AG04449 (cell line): ENCODE measurements at places on chromosomes 4 and X.

DNA sequence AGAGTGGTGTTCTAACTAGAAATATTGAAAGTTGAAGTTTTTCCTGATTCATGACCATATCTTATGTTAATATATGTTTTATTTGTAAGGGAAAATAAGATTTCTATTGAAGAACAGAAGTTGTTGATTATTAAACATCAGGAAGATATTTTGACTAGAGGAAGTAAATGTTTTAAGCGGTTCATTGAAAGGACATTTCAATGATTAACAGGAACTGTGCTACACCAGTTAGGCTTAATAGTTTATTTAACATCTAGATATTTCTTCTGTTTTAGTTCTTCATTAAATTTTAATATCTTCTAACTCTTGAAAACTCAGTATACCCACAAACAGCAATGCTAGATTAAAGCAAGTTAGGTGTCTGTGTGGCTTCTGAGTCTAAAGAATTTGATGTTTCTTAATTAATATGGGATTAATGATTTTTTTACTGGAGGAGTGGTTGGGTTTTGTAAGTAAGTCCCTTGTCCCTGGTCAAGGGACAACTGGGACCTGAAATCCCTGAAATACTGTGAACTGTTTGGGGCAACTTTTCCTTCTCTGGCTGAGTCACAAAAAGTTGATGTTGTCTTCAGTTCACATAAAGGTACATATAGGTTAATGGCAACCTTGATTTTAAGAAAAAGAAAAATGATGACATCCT, 42.9 kb upstream of the CYP4V2 start:
- DNase-seq: no peak

DNA sequence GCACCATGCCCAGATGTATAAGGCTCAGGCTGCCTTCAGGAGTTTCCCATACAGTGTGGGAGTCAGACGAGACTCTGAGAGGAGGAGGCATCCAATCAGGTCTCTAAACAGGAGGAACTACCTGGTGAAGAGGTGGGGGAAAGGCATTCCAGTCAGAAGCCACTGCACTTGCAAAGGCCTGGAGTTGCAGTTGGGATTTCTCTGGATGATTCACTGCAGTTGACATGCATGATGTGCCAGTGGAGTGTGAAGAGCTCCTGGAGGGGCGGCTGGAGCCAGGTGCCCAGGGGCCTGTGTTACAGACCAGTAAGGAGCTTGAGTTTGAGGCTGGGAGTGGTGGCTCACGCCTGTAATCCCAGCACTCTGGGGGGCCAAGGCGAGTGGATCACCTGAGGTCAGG, 339.1 kb downstream of the ARHGAP10 start:
- no peak for DNase-seq

DNA sequence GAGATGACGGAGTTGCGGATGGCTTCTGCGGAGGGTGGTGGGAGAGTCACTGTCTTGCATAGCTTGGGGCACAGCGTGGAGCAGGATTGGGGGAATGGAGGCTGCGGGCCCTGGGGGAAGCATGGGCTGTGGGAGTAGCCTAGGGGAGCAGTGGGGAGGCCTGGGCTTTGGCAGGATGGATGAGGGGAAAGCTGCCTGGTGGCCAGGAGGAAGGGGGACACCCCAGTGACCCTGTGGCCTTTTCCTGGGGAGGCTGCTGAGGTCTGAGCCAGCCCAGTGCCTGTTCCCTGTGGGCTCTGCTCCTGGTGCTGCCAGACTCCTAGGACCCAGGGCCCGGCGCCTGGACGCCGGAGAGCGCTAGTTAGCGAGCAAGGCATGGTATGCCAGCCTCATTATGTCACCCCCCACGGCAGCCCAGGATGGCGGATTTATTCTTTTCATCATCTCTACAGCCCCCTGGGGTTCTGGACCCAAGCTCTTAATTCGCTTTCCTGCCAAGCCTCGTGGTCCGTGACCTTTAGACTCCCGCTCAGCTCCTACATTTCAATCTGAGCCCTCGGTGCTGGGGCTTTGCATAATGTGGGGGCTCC, 39.8 kb downstream of the SORCS2 start:
- DNase-seq: no peak

DNA sequence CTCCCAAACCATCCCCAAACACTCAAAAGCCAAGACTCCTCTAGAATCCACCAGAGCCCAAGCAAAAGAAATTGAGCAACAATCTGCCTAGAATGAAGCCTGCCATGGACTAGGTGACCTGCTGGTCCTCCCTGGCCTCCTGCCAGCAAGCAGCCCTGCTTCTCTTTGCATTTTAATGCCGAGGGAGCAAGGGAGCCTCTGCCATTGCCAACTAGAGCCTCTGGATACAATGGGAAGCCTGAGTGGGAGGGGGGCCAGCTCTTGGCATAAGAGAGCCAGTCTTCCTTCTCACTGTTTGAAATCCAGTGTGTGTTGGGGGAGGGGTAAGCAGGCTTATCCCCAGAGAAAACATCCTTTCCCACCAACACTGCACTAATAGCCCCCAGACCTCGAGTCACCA, 1.5 kb upstream of the GDPD2 start:
- no peak for DNase-seq

- DNase-seq: no peak
These were observed 487 bp downstream of the HMGB2 start for GRCh38 chr4:173333658-173334084.

- DNase-seq: no peak
These were observed 636.5 kb upstream of the FRG1 start for GRCh38 chr4:189304167-189304566.

DNA sequence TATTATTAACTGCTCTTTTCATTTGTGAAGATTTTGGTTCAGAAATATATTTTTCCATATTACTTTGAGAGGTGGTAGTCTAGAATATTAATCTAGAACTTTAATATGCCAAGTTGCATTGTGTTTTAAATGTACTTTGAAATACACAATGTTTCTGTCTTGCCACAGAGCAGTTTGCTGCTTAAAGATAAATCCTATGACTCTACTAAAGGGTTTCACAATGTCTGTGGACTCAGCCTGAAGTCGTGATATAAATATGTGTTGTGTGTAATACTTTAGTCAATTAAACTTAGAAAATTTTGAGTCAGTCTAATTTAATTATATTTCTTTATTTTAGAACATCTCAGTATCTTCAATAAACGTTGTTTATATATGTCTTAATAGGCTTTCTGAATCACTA, 1771.7 kb upstream of the PCDH7 start:
- DNase-seq: no peak

DNA sequence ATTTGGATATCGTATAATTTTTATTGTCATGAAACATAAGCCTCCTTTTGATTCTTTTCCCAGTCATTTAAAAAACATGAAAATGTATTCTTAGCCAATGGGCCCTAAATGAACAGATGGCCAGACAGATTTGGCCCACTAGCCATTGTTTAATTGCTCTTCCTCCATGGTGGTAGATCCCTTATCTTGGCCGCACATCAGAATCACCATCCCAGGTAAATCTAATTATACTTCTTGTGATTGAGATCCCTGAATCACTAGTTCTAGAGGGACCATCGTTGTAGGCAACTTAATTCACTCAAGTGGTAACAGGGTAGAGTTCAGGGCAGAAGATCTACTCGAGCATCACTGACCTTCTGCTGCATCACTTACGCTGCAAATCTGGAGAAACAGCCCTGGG, 24.1 kb upstream of the VCX3A start:
- DNase-seq: no peak

DNA sequence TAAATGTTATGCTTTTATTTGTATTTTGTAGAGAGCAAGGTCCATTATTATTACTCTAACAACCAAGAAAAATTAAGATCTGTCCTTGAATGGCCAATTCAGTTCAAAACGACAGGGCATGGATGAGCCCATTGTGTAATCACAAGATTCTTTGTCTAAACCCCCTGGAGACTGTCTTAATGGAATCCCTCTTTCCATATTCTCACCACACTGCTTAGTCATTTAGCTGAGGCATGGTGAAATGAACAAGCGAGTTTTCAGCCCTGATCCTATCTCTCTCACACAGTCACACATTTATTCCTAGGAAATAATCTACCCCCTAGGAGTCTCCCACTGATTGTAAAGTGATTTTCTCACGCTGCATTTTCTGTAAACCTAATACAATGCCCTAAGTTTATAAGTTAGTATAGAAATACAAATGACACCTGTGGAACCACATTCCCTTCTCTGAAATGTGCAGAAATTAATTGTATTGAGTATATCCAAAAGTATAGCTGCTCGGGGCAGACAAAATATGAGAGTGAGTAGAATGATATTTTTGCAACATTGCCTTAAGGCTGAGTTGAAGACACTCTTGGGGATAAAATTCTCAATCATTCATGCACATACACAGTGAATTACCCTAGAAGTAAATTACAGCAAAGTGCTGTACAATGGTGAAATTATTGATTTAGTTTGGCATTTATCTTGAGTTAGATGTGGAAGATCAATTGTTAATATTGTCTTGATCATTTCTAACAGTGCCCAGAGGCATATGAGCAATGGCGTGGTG, 119.7 kb upstream of the PCDH7 start:
- DNase-seq: no peak

DNA sequence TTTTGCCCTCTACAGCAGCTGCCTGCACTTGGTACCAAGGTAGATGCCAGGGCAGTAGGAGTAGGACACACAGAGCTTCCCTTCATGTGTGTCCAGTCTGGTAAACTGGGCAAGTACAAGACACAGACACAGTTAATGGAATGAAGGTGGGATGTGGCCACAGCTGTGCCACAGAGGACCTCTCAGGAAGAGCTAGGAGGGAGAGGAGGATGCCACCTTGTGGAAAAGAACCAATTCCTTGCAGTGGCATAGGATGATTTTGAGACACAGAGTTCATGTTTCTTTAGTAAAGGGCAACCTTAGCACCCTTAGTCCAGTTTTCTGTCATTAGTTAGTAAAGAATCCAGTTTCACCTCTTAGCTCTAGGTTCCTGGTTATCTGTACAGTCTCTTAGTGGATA, 36.3 kb upstream of the TBC1D14 start:
- DNase-seq: no peak

- no peak for DNase-seq
These were observed 39.4 kb upstream of the EFHC2 start for GRCh38 chrX:44382871-44383270.

DNA sequence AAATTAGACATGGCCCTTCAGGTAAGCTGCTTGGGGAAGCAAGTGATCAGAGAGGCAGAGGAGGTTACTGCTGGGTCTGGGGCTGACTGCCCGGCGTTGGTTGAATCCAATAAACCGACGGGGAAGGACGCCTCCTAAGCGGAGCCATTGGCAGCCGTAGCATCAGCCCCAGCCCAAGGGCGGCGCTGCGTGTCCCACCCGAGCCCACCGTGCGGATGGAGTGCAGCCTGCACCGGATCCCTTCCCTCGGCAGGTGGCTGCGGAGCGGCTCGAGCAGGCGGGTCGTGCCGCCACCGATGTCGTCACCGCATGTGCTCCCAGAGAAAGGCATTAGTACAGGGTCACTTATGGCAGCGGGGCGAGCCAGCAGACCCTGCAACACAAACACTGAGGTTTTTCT, 82.1 kb downstream of the ALPK1 start:
- no peak for DNase-seq

DNA sequence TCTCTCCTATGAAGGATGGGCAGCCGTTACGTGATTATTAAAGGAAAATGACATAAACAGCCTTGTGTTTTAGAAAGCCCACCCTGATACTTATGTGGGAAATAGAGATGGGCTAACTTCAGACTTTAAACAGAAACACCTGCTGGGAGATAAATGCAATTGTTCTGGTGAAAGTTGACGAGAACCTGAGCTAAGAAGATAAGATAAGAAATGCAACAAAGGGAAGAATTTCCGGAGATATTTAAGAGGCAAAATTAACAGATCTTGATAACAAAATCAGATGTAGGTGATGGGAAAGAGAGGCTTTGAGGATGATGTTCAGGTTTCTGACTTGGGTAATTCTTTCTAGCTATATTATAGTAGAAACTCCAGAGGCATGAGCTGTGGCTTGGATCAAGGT, 102.7 kb upstream of the SLC7A11 start:
- DNase-seq: no peak

GRCh38 chrX:12843668-12844279, 23.1 kb upstream of the TLR7 start:
- no peak for DNase-seq

GRCh38 chr4:148443512-148444295, 1.5 kb upstream of the NR3C2 start:
- no peak for DNase-seq

- DNase-seq: no peak
These were observed 25.9 kb downstream of the MGAT4D start for GRCh38 chr4:140472156-140472555.

DNA sequence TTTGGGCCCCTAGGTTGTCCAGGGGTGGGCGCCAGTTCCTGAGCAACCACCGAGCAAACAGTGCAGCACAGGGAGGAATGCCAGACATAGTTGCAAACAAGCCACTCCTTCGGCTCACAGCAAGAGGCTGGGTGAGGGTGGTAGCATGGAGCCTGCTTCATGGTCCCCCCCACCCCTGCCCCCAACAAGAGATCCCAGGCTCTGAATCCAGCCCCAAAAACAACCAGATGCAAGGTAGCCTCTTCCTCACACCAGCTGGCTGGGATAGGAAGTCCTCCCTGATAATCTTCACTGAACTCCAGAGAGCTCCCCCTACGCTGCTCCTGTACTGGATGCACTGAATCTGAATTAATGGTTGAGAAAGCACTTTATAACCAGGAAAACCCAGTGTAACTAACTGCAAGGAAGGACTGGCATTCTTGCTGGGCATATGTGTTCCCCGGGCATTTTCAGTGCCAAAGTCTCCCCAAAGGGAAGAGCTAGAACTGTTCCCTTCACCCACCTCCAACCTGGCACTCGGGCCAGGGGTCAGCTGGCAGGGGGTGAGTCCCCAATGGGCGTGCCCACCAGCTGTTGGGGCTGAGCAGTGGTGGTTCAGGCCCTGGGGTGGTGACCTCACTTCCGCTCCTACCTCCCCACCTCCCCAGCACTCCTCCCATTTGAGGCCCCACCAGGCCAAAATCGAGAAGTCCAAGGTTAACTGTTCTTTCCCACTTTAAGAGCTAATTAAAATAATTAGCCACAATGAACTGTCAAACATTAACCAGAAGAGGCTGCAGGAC, 1.5 kb downstream of the ELF4 start:
- DNase-seq: no peak

DNA sequence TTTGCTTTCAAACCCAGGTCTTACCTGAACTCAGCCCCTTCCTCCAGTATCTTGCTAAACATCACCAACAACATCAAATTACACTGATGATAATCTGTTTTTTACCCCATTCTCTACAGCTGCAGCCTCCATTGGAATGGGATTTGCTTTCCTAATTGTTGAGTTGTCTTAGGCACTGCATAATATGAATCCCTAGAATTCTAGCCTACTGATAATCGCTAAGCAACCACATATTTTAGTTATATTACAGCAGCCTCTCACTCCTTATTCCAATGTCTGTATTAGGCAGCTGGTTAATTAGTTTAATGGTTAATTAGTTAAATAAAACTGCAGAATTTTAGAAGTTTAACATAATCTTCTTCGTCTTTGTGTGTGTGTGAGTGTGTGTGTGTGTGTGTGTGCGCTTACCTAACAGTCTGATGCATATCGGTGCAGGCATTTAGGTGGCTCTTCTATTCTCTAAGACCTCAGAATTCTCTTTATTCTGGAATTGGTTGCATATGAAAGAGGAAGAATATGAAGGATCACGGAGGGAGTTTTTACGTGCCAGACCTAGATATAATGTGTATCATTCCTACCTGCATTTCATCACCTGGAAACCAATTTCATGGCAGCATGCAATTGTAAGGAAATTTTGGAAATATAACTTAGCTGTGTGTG, 5.3 kb upstream of the COMMD8 start:
- DNase-seq: no peak

GRCh38 chr4:3768842-3769641, 2.9 kb downstream of the ADRA2C start:
- DNase-seq: no peak
